ENCODE measurements at places on chromosomes 12 and 14.

- DNase-seq, result no peak
These were observed 7.5 kb downstream of the PSMC1 start for GRCh38 chr14:90263748-90264449.

GRCh38 chr12:122486805-122487426, 13.8 kb downstream of the ZCCHC8 start:
- DNase-seq, result no peak

DNA sequence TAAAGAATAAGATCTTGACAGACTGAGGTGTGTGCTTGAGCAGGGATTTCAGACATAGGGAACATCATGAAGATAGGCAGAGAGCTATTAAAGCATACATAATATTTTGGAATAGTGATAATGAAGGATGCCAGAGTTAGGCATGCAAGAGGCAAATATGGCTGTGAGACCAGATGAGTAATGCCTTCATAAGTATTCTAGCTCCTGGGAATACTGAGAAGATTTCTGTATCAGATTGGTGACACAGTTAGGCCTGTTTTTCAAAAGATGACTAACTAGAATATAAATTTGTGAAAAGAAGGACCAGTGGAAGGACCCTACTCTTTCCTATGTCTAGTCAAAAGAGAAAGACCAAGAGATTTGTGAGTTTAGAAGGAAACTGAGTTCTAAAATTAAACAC, 108.8 kb downstream of the TXNDC16 start:
- no peak for DNase-seq

DNA sequence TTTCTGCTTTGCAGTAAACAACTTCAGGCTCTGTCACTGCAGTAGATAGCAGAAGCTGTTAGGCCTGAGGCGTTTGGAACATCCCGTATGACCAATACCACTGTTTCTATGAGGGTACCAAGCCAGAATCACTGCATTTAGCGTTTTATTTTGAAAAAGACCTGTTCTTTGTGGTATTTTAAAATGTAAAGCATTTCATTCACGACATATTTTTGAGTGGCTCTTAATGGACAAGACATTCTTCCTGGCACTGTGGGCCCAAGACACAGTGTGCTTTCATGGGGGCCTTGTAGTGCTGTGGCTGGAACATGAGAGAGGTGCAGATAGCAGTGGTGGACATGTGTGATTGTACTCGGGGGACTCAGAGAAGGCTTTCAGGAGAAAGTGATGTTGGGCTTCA, 86.4 kb downstream of the DDX51 start:
- DNase-seq, result no peak

- DNase-seq, result no peak
These were observed 616 bp downstream of the BCL11B start for GRCh38 chr14:99271221-99271941.

GRCh38 chr12:86985298-86985697, 729.1 kb upstream of the MGAT4C start:
- no peak for DNase-seq

- no peak for DNase-seq
These were observed 34.0 kb downstream of the BMAL2 start for GRCh38 chr12:27366621-27367020.

DNA sequence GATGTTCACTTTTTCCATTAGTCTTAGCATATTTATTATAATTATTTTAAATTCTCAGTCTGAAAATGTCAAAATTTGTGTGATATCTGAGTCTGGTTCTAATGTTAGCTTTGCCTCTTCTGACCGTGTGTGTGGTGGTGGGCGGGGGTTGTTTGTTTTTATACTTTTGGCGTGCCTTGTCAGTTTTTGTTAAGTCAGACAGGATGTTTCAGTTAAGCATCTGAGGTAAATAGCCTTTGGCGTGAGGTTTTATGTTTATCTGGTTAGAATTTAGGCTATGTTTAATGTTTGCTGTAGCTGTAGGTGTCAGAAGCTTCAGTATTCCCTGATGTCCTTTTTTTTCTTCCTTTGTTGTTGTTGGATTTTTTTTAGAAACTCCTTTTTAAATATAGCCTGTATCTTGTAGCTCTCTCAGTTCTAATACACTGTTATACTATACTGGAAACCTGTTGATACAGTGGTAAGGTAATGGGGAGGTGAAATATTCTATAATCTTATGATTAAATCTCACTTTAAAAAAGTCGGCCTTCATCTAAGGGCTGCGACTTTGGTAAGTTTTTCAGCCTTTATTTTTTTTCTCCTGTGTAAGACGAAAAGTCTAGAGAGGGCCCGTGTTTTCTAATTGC, 111.6 kb downstream of the SCAF11 start:
- DNase-seq, result no peak

GRCh38 chr14:49173765-49174373, 412.3 kb downstream of the RPS29 start:
- DNase-seq, result peak; percentile 86

DNA sequence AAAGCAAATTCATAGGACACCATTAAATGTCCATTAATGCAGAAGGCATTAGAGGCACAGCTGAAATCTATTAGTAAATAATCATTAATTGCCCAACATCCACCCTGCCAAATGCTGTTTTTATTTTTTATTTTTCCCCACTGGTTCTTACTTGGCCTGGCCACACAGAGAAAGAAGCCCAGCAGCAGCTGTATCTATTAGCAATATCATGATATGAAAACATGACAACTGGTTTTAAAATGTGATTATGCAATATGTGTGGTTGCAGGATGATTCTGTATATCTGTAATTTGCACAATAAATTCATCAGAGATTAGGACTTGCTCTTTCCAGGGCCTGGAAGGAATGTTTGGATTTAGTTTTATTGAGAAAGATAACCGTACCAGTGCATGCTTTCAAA, 44.9 kb downstream of the SIX6 start:
- no peak for DNase-seq

DNA sequence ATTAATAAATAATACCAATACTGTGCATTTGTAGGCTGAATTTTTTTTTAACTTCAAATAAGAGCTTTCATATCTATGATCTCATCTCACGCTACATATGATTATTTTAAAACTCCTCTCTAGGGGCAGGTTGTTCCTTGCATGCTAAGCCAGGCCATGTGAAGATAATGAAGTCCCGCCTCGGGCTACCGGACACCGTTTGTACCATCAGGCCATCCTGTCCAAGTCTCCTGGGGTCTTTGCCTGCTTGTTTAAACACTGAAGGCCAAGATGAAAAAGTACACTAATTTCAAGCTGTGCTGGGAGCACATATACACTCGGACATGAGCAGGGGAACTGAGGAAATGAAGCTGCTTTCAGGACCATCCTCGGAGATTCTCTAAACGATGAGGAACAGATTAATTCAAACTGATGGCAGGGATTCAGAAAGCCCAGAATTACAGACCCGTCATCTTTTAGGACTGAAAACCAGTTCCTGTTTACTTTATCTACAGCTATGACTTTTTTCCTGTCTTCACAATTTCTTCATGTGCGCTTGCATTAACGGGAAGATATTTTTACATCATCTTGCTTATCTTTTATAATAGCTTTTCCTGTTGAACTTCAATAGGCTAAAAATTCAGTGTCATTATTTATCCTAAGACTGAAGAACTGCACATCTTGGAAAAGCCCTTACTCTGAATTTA, 6.3 kb upstream of the ABHD12B start:
- DNase-seq, result no peak

DNA sequence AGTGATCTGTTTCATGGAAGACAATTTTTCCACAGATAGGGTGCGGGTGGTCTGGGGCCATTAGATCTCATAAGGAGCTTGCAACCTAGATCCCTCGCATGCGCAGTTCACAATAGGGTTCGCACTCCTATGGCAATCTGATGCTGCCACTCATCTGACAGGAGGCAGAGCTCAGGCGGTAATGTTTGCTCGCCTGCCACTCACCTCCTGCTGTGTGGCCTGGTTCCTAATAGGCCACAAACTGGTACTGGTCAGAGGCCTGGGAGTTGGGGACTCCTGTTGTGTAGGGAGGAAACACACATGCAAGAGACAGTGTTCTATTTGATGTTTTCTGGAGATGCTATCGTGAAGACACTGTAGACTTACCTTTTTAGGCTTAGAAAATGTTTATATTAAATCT, 77.0 kb upstream of the FGD4 start:
- DNase-seq, result no peak

- DNase-seq, result peak; percentile 67
These were observed 794 bp downstream of the RCOR1 start for GRCh38 chr14:102593061-102593824.

- DNase-seq, result no peak
These were observed 1.9 kb upstream of the PRKAG1 start for GRCh38 chr12:49020441-49020840.
